ENCODE measurements at places on chromosomes 7 and 10.

DNA sequence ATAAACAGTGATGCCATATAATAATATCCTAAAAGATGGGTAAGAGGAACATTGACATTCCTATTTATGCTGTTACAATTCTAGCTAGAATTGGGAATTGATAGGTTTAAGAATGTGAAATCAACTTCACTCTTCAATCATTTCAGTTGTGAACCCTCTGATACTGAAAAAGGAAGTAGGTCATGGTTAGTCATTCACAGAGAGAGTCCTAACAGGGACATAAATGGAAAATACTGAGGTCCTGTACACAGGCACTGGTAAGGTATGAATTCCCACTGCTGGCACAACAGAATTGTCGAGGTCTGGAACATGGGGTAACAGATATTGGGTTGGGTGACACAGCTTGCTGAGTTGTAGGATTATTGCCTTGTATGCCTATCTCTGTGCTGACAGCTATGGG, 289.4 kb upstream of the LRRN3 start:
- no peak for DNase-seq

GRCh38 chr10:93032105-93032808, 28.3 kb upstream of the CYP26C1 start:
- no peak for DNase-seq

DNA sequence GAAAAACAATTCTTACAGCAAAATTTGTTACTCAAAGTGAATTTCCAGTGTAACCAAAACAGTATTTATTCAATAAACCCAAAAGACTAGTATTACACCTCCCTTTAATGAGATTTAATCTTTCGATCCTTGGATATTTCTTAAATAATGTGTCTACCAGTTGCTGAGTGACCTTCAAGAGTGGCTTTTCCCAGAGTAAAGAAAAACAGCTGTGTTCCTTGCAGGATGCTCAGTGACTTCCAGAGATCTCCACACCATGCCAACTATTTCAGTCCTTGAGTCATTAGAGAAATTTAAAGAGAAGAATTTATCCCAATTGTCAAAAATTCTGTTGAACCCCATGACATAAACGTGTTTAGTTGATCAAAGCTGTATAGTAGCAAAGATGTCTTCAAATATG, 44.0 kb downstream of the IMMP2L start:
- DNase-seq, result no peak

GRCh38 chr10:34866848-34867247, 51.8 kb upstream of the PARD3 start:
- DNase-seq, result no peak

GRCh38 chr7:133273227-133273626, 20.3 kb downstream of the EXOC4 start:
- DNase-seq, result no peak

GRCh38 chr10:65291286-65291685, 1634.5 kb upstream of the LRRTM3 start:
- DNase-seq, result no peak

DNA sequence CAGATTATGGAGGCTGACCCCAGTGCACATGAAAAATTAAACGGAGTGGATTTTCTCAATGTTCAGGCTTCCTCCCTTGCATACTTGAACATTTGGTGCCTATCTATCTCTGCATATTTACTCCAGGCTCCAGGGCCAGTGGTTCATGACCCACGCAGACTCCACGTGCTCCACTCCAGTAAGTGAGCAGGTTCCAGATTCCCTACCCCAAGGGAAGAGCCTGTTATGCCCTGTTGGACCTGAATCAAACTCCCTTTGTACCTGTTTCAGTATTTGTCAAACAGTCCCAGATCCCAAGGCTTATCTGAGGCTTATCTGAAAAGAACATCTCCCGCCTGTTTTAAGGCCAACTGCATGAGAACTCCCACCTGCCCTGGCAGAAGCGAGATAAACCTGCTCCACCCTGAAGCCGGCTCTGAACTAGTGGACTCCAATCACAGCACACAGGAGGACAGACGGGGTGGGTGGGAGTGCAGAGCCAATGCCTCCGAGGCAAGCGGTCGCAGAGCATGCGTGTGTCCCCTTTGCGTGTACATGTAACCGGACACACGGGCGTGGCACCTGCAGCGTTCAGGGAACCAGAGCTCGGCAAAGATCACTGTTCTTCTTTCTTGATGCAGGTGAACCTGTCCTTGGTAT, 2.3 kb upstream of the FUOM start:
- DNase-seq, result no peak

DNA sequence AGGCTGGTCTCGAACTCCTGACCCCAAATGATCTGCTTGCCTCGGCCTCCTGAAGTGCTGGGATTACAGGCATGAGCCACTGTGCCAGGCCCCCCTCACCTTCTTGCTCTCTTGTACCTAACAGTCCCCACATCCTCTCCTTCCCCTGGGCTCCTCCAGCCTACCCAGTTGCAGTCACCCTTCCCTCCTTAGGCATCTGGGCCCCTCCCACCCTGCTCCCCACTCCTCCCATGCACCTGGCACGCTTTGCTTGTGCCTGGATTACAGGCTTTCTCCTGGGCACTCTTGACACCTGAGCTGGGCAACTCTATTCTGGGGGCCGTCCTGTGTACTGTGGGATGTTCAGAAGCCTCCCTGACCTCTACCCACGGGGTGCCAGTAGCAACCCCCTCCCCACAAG, 3.0 kb downstream of the CLDN15 start:
- no peak for DNase-seq

DNA sequence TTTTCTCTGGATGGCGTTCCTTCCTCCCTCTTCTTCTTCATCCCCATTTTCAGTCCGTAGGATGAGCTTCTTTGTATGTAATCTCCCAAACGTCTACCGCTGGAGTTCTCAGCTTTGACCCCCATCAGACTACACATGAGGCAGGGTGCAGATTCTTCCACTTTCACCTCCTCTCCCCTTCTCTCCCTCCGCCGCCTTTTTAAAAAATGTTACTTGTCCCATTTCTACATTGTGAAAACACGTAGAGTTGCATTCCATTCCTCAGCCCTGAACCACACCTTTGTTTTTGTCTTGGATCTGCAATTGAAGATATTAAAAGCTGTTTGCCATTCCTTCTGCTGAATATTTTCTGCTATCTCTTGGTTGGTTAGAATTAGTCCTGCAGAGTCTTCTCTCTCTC, 6.2 kb downstream of the ADIRF start:
- no peak for DNase-seq

GRCh38 chr10:133267829-133268228, 8.8 kb downstream of the ADAM8 start:
- no peak for DNase-seq

DNA sequence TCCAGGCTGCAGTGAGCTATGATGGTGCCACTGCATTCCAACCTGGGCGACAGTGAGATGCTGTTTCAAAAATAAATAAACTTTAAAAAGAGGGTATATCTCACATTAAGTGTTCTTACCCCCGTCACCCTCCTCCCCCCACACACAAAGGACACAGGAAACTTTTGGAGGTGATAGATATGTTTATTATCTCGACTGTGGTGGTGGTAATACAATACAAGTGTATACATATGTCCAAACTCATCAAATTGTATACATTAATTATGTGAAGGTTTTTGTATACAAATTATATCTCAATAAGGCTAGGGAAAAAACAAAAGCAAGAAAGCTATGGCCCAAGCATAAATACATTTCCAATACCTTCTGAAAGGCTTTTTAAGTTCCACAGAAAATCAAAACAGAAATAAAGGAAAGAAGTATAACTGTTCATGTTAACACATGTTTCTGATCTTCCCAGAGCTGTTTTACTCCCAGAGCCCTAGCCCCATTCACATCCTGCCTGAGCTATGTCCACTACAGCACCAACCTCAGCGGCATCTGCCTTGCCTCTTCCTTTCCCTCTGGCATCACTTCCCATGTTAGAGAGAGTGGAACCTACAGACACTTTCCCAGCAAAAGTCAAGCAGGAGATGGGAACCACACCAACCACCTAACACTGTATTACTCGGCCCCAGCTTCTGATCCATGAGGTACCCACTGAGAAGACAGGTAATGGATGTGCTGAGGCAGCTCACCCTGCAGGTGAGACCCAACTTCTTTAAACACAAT, 48.1 kb downstream of the SGMS1 start:
- DNase-seq, result peak; percentile 8

GRCh38 chr7:128031901-128032604, 816 bp upstream of the LRRC4 start:
- peak; percentile 86 for DNase-seq

GRCh38 chr7:70092314-70093204, 494.3 kb downstream of the AUTS2 start:
- DNase-seq, result no peak

- DNase-seq, result no peak
Measured at GRCh38 chr7:154750353-154750801, 252.5 kb downstream of the PAXIP1 start.

DNA sequence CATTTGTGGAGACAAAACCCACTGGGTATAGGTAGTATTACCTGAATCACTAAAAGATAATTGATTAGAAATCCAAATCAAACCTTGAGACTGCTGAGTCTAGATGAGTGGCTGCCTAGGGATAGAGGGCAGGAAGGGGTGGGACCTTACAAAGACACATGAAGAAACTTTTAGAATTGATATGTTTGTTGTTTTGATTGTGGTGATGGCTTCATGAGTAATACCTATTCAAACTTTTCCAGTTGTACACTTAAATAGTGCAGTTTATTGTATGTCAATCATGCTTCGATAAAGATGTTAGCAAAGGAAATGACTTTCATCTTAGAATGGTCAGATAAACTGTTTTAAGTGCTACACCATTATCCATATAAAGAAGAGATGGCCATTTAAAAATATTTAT, 188.7 kb upstream of the KAT6B start:
- DNase-seq, result no peak

GRCh38 chr10:86259901-86260562, 106.6 kb downstream of the GRID1 start:
- no peak for DNase-seq

- peak; percentile 96 for DNase-seq
Measured at GRCh38 chr7:17041324-17041723, 159.5 kb upstream of the AGR3 start.
